ENCODE measurements at places on chromosomes 12 and 14.
A peak's percentile ranks its signal among the peaks of the same experiment; 100 is the strongest.

GRCh38 chr12:101841069-101841468, 10.3 kb upstream of the GNPTAB start:
- no peak for DNase-seq

DNA sequence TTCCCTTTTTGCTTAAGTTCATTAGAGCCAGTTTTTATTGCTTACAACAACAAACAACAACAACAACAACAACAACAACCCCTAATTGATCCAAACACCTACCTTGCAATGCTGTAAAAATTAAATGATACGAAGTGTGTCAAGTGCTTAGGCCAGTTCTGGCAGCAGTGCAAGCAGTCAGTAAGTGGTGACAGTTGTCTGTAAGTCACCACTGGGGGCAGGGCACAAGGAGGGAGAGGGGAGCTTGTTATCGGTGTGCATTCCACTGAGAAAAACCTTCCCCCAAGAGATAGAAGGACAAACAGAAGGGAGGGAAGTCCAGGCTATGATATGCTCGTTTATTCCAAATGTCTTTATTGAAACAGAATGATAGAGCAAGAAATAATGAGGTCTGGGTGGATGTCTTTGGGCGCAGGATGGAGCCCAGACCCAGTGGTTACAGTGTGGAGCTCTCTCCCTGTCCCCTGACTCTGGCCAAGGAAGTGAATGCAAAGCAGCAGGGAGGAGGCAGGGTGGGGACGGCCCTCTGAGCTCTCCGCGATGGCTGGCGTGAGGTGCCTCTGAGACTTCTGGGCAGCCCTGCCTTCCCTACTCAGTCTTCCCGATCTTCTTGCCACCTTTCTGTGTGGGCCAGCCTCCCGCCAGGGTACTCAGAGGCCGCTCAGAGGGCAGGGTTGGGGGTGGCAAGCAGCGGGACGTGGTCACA, 6.5 kb downstream of the SLC22A17 start:
- peak; percentile 48 for DNase-seq

DNA sequence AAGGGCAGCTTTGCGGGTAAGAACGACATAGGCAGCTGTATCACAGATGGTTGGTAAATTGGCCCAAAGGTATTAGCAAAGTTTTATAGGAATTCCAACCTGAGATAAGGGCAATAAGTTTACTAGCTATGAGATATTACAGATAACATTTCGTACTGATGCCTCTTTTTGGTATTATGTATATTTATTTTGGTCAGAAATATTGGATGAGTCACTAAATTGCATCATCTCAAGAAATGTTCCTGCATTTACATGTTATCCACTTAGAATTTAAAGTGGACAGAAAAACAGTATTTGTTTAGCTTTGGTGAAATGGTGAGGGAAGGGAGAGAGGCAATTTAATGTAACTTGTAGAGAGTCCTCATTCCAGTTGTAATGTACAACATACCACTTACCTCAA, 65.1 kb upstream of the PZP start:
- DNase-seq = no peak

DNA sequence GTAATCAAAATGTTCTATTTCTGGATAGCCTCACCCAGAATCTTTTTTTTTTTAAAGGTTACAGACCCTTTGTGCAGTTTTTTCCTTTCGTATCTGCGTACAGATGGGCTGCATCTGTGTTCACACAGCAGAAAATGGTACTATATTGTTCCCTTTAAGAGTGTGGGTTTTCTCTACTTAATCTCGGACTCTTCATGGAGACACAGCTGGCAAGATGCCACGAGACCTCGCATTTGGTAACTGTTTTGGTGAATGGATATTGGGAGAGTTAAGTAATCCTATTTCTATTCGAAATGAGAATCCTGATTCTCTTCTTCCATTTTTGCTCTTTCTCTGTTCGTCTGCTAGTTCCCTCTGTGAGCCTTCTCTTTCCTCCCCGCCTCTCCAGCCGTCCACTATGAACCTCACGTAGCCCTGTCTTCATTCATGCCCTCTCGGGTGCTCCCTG, 85.7 kb downstream of the SAMD4A start:
- no peak for DNase-seq

- DNase-seq = no peak
Observed at GRCh38 chr12:28955931-28956330, 193.1 kb upstream of the FAR2 start.

GRCh38 chr12:6336889-6337853, 4.7 kb downstream of the TNFRSF1A start:
- DNase-seq = no peak

DNA sequence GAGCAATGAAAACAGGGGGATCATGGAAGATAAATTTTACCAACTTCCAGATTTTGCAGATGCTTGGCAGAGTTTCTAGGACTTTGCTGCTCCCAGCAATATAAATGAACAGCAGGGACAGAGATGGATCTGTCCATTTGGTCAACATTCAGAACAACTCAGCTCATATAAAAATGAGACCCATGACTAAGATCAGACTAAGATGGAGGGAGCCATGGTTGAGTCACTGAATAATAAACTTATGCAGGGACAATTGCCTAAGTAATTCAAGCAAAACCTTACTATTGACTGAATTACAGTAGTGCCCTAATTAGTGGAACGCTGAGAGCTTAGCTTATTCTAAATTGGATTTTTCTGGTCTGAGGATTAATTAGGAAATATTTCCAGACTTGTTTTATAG, 205.1 kb downstream of the SLC5A8 start:
- no peak for DNase-seq

GRCh38 chr14:96129128-96129736, 75.4 kb upstream of the BDKRB2 start:
- no peak for DNase-seq

DNA sequence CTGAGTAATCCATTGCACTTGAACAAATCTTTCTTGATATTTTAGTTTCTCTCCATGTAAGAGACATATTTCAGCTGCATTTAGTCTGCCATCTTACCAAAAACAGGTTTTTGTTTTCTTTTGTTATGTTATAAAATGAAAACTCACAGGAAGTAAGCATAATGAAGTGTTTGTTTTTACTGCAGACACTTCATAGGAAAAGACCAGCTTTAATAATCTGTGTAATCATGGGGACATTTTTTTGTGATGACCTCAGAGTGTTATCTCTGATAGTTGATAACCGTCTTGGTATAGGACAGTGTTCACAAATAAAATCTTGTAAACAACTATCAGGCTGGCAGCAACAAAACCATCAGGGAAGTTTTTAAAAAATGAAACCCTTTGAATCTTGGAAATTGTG, 266.2 kb upstream of the OR4E1 start:
- no peak for DNase-seq

GRCh38 chr12:53948650-53949593, 5.8 kb upstream of the HOXC12 start:
- DNase-seq = no peak

- no peak for DNase-seq
Observed at GRCh38 chr14:63908667-63909264, 56.0 kb downstream of the SYNE2 start.

GRCh38 chr14:96461950-96462798, 40.0 kb upstream of the PAPOLA start:
- DNase-seq = peak; percentile 43

DNA sequence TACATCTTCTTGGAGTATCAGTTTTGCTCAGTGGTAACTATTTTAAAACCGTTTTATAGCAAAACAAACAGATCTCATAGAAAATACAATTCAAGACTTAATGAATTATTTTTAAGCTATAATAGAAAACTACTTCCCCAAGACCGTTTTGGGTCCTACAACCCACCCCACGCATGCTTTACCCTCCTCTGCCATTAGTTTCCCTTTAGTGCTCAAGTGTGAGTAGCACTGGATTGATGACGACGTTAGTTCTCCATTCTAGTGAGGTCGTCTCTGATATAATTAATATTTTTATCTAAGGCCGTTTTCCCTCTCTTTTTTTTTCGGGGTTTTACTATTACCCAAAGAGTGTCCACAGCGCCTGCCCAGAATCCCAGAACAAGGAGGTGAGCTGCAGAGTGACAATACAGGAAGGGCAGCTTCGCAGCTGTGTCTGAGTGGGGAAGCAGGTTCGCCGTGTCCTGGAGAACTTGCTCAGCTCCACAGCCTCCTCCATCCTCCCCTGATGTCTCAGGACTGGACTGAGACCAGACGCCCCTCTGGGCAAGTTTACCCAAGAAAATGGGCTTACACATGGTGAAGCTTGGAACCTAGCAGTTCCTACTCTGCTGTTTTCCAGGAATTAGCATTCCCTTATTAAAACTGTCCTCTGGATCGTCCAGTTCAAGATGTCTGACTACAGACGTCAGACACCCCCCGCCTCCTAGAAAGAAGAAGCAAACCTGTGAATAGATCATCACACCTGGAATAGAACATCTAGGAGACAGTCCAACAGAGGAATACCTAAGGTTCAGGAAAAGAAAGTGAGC, 31.9 kb upstream of the MON2 start:
- DNase-seq = no peak

GRCh38 chr12:48712209-48712608, 4.3 kb downstream of the CCNT1 start:
- DNase-seq = no peak

GRCh38 chr14:28161040-28161439, 605.5 kb upstream of the FOXG1 start:
- no peak for DNase-seq

DNA sequence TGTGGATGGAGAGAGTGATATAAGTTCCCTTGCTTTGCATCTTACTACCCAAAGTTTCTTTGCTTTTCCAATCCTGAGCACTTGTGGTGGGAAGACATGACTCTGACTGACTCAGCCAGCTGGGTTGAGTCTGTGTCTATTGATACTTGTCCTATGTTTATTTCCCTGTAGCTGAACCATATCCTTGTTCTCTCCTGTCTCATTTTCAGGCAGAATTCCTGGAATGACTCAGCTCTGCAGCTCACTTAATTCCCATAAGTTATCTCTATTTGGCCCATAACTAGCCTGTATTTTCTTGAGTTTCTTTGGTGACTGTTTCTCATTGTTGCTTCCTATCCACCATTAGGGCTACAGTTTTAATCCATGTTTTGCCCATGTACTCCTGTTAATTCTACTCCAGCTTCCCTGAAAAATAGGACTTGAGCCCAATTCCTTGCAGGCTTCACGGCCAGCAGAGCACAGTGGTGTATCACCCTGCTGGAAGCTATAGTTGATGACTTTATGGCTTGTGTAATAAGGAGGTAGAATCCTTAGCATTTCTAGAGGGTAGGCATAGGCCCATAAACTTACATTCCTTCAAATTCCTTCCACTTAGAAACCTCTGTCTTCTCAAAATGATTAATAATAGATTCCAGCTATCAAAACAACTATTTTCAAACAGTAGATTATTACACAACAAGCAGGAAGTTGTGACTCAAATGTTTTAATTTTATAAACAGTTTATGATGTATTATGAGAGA, 183.1 kb downstream of the TMTC3 start:
- no peak for DNase-seq

DNA sequence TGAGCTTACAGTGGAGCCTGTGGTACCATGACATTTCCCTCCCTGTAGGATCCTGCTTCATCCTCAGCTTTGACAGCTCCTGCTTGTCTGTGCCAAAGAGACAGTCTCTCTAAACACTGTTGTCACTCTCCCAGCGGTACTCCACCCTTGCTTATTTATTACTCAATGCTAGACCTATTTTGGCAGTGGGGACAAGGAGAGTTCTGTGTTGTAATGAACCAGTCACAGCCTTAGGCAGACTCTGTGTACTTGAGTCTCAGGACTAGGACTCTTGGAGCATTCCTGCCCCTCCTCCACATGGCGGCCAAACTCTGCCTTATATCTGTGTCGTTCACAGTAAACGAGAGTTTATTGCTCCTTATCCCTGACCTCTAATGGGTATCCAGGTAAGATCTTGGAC, 70.9 kb downstream of the PIK3C2G start:
- no peak for DNase-seq

GRCh38 chr12:25433581-25434325, 119.3 kb downstream of the LMNTD1 start:
- DNase-seq = no peak

- no peak for DNase-seq
Observed at GRCh38 chr12:54338698-54339296, 13.9 kb downstream of the COPZ1 start.

- DNase-seq = no peak
Observed at GRCh38 chr12:57579011-57579410, 12.0 kb upstream of the PIP4K2C start.

DNA sequence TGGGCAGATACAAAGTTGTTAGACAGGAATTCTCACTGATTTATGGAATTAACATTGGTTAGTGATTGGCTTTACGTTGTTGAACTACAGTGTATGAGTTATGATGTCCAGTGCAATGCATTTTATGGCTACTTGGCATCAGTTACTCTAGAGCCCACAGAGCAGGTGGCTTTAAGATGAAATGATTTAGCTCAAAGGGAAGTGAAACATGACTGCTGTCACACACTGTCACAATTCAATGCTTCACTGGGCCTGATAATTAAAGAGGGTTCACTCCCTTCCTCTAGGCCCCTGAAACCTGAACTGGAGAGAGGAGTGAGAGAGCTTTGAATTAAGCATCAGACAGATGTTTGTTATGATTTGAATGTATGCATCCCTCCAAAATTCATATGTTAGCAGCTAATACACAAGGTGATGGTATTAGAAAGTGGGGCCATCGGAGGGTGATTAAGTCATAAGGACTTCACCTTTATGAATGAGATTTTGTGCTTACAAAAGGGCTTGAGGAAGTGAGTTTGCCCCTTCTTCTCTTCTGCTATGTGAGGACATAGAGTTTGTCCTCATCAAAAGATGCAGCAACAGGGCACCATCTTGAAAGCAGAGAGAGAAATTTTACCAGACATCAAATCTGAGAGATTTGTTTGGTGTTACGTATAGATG, 175.8 kb upstream of the GRIN2B start:
- DNase-seq = no peak

Data from H9 (cell line).